Neural progenitor cell (in vitro differentiated cells): ENCODE measurements at places on chromosomes 11 and 22.

DNA sequence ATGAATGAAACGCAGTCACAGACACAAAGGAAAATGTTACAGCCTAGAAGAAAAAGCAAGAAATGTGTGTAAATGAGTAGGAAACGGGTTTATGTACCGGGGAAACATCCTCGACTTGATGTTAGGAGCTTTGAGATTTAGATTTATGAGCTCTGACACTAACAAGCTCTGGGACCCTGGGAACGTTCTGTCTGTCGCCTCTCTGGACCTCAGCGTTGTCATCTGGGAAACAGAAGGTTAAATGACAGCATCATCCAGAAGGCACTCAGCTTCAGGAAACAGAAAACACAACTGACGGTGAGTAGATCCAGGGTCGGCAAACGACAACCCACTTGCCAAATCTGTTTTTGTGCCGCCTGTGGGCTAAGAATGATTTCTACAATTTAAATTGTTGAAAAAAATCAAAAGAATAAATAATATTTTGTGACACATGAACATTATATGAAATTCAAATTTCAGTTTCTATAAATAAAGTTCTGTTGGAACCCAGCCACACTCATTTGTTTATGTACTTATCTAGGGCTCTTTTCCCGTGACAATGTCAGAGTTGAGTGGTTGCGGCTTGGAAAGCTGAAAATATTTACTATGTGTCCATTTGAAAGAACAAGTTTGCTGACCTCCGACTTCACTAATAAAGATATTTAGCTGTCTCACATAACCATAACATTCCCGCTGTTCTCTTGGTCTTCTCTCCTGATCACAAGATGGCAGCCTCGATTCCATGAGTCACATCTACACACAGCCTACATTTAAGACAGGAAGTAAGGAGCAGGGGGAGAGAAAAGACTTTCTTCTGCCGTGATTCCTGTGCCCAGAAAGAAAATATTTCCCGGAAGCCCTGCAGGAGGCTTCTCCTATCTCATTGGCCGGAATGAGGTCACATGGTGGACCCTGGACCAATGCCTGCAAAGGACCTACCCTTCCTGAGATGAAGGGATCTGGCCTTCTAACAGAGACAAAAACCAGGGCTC, 47.1 kb upstream of the SYT13 start:
- no peak for DNase-seq
- H3K4me1 ChIP-seq = no peaks in the 10 kb centered on the region
- peaks cover 8% of the 10 kb centered on the region for H3K27me3 ChIP-seq
- H3K4me3 ChIP-seq = no peak overlapping the region

DNA sequence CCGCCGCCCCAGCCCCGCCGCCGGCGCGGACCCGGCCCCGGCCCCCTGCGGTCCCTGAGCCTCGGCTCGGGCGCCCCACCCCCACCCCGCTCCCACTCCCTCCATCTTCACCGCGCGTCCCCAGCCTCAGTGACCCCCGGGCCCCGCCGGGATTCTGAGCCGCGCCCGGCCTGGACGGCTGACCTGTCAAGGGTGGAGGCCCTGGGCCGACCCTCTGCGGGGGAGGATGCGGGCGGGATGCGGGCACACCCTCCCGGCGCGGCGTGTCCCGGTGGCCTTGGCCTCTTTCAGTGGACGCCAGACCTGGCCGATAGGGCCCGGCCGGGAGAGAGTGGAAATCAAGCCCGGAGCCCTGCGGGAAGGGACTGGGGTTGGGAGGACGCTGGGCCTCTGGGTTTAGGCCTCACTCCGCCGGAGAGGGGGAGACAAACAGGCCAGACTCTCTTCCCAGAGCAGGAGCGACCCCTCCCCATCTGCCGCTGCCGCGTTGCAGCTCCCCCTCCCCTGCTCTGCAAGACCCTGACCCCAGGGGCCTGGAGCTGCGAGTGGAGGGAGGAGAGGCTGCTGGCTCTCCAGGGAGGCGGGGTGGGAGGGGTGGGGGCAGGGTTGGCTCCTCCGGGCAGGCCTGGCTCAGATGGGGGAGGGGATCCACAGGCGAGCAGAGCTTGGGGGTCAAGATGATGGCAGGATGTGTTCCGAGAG, 525 bp downstream of the MAPK8IP2 start:
- H3K27ac ChIP-seq = no peak overlapping the region
- H3K4me1 ChIP-seq = peaks cover 4% of the 10 kb centered on the region
- DNase-seq = no peak
- no peaks in the 10 kb centered on the region for H3K36me3 ChIP-seq
- peaks cover 82% of the 10 kb centered on the region for H3K27me3 ChIP-seq
- H3K4me3 ChIP-seq = peak overlapping the region; percentile 39

GRCh38 chr22:38727530-38728451, 22.0 kb downstream of the GTPBP1 start:
- H3K36me3 ChIP-seq = no peaks in the 10 kb centered on the region
- no peak overlapping the region for H3K27ac ChIP-seq
- no peaks in the 10 kb centered on the region for H3K27me3 ChIP-seq
- H3K4me3 ChIP-seq = no peak overlapping the region
- no peaks in the 10 kb centered on the region for H3K4me1 ChIP-seq

GRCh38 chr11:116697011-116697410, 75.8 kb downstream of the BUD13 start:
- H3K27ac ChIP-seq = no peak overlapping the region
- DNase-seq = no peak
- no peaks in the 10 kb centered on the region for H3K36me3 ChIP-seq
- H3K4me3 ChIP-seq = no peak overlapping the region
- H3K4me1 ChIP-seq = peaks cover 2% of the 10 kb centered on the region

DNA sequence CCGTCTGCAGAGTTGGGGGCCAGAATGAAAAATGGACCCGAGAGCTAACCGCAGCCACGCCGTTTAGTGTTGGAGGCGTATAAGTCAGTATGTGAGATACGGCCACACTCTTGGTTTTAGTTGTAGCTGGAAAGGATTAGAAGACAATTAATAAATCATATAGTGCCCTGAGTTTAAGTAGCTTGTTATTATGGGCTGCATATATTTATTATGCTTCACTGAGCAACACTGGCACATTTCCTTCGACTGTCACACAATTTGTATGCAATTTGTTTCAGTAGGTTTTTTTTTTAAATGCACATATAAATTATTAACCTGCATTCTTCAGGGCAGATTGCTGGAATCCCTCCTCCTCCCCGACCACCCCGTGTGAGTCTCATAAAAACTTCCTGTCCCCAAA, 56.9 kb downstream of the PKNOX2 start:
- H3K4me1 ChIP-seq = peaks cover 51% of the 10 kb centered on the region
- no peaks in the 10 kb centered on the region for H3K36me3 ChIP-seq
- H3K27me3 ChIP-seq = no peaks in the 10 kb centered on the region
- no peak for DNase-seq

DNA sequence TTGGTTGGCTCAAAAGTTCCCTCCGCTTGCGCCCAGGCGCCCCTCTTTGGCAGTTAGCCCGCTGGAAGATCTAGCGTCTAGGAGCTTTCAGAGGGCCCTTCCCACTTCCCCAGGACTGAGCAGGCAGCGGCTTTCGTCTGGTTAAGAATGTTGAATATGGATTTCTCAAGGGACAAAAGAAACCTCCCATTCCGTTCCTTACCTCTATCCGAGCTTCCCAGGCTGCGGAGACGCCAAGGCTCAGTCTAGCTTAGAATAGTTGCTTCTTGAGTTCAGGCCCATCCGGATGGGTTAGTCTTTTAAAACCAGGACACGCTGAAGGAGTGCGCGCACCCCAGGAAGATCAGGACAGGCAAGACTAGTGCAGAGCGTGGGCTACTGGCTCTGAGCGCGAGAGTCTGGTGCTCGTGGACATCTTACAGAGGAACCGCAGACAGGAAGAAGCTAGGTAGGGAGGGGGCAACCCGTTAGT, 1.6 kb downstream of the NELL1 start:
- H3K36me3 ChIP-seq = no peaks in the 10 kb centered on the region
- peaks cover 79% of the 10 kb centered on the region for H3K27me3 ChIP-seq
- DNase-seq = peak; percentile 34
- no peak overlapping the region for H3K27ac ChIP-seq
- peaks cover 31% of the 10 kb centered on the region for H3K4me1 ChIP-seq

DNA sequence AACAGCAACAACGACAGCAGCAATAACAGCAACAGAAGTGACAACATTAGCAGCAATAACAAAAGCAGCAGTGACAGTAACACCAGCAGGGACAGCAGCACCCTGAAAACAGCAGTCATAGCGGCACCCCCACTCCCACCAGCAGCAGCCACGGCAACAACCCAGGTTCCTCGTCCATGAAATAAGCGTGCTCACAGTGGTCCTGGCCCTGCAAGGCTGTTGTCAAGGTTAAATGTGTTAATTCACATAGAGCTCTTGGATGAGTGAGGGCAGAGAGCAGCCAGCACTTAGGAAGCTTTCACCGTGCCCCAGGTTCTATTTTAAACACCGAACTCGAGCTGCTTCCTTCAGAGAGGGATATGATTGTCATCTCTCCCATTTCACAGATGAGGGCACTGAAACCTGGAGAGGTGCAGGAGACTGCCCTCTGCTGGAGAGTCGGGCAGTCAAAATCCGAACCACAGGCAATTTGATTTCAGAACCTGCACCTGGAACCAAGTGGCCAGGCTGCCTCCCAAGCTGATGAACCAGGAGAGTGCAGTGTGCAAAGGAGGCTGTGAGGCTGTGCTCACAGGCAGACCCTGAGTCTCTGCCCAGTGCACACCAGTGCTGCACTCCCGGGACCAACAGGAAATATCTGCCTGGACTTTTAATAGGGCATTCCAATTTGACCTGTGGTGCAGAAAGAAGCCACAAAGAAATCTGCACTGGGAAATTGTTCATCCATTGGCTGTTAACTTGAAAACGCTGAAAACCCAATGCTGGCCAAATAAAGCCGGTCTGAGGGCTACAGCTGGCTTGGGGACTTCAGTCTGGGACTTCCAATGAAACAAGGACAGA, 22.9 kb upstream of the FGF3 start:
- no peak overlapping the region for H3K4me3 ChIP-seq
- no peaks in the 10 kb centered on the region for H3K27me3 ChIP-seq
- no peak overlapping the region for H3K27ac ChIP-seq
- peaks cover 28% of the 10 kb centered on the region for H3K4me1 ChIP-seq
- no peaks in the 10 kb centered on the region for H3K36me3 ChIP-seq

- H3K27me3 ChIP-seq = no peaks in the 10 kb centered on the region
- peaks cover 29% of the 10 kb centered on the region for H3K4me1 ChIP-seq
- H3K27ac ChIP-seq = no peak overlapping the region
- DNase-seq = no peak
- no peak overlapping the region for H3K4me3 ChIP-seq
Measured at GRCh38 chr22:46732513-46732912, 5.5 kb downstream of the CERK start.

DNA sequence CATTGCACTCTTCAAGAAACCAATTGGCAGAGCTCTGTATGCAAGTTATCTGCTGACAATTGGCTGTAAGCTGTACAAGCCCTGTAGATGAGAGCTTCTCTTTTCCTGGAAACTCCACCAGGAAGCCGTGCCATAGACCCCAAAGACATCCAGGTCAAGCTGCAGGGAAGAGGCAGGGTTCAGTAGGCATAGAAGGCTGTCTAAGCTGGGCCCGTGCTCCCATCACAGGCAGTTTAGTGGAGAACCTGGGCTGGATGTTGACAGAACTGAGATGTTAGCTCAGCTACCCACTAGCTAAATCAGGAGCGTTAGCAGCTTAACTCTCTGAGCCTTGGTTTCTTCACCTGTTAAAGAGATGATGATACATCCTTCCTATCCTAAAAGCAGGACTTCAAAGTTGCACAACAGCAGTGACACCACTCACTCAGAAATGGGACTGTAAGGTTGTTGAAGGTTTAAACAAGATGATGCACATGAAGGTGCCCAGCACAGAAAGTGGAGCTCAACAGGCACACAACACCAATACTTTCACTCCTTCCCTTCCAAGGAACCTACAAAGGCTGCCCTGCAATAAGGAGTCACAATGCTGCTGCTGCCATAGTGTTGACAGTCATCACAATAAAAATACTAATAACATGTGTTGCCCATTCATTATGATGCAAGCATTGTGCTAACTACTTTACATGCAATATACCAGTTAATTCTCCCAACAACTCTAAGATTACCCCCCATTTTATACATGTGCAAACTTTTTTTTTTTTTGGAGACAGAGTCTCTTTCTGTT, 115.4 kb downstream of the ZBTB16 start:
- no peak for DNase-seq
- H3K27me3 ChIP-seq = no peaks in the 10 kb centered on the region
- peaks cover 64% of the 10 kb centered on the region for H3K4me1 ChIP-seq
- no peak overlapping the region for H3K27ac ChIP-seq
